Left lobe of liver (tissue), 2 donors: ENCODE measurements at places on chromosomes 4 and X. TPM values are rescaled to one million over a fixed set of nuclear protein-coding genes. Genes with fewer than 3 reads are reported as not detected.

GRCh38 chrX:41827886-41828285, 95.5 kb downstream of the CASK start:
- no peak for DNase-seq

GRCh38 chr4:162232349-162232748, 68.5 kb upstream of the FSTL5 start:
- DNase-seq = no peak

- DNase-seq = no peak
Observed at GRCh38 chrX:78665342-78665741, 6.2 kb upstream of the RTL3 start.

The TLR3 gene
- 7.7 TPM for total RNA-seq

The NPY1R gene
- total RNA-seq = 3.2 TPM

The TKTL1 gene
- not detected for total RNA-seq
